ENCODE measurements at places on chromosomes 12 and 14.

- no peak for DNase-seq
These were observed 10.8 kb downstream of the GALNT9 start for GRCh38 chr12:132318618-132319033.

- no peak for DNase-seq
These were observed 627.0 kb upstream of the FBXO33 start for GRCh38 chr14:40058901-40059897.

DNA sequence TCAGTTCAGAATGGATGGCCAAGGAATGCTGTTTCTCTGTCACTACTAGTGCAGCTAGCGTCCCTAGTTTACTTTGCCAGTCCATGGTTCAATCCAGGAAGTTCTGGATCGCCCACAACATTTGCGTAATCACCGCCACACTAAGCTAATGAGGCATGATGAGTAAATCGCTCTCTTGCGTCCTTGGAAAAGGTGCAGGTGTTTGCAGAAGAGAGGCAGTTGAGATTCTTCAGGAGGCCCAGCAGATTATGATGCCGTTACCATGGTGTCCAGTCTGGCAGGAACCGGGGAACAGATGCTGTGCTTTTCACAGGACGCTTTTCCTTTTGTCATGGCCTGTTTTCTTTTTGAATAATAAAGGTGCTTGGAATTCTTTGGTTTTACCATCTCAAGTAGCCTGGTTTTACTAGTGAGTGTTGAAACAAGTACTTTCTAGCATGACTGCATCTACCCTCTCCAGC lies 9.0 kb downstream of the TPH2 start:
- peak; percentile 86 for DNase-seq

- DNase-seq: peak; percentile 29
These were observed 243.1 kb downstream of the BCAT1 start for GRCh38 chr12:24705741-24706358.

DNA sequence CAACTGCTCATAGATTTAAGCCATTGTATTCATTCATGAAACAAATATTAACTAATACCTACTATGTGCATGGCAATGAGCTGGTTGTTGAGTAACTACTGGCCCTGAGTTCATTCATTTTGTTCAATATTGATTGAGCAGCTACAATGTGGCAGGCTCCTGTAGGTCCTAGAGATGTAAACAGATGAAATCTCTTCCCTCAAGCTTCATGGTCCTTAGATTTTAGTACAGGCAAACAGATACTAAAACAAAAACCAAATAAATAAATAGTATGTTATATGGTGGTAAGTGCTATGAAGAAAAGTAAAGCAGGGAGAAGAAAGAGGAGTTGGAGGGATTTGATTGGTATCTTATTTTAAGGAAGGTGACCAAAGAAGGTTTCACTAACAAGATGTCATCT lies 77.8 kb downstream of the RERG start:
- no peak for DNase-seq

- DNase-seq: peak; percentile 95
These were observed 8.1 kb downstream of the CORO1C start for GRCh38 chr12:108722992-108723766.

GRCh38 chr14:94098326-94098992 lies 12.1 kb upstream of the IFI27 start:
- no peak for DNase-seq

DNA sequence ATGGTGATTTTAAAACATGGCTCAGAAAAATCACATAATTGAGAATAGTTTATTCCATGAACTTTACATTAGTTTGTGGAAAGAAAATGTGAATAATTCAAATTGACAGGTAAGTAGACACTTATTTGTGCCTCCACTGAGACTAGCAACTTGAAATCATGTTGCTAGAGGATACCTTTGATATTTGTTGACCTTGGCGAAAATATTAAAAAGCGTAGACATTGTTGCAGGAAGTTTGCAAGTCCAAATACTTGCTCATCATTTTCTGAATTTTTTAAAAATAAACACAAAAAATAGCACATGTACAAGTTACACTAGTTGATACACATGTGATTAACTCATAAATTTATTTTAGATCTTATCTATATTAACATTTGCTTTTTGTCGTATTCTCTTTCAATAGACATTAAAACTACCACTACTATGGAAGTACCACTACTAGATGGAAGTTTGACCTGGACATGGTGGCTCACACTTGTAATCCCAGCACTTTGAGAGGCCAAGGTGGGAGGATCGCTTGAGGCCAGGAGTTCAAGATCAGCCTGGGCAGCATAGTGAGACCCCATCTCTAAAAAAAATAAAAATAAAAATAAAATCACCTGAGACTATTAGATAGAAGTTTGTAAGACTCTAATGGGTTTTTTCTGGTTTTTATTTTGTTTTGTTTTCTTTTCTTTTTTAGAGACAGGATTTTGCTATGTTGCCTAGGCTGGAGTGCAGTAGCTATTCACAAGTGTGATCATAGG lies 24.3 kb downstream of the VEZT start:
- DNase-seq: no peak

DNA sequence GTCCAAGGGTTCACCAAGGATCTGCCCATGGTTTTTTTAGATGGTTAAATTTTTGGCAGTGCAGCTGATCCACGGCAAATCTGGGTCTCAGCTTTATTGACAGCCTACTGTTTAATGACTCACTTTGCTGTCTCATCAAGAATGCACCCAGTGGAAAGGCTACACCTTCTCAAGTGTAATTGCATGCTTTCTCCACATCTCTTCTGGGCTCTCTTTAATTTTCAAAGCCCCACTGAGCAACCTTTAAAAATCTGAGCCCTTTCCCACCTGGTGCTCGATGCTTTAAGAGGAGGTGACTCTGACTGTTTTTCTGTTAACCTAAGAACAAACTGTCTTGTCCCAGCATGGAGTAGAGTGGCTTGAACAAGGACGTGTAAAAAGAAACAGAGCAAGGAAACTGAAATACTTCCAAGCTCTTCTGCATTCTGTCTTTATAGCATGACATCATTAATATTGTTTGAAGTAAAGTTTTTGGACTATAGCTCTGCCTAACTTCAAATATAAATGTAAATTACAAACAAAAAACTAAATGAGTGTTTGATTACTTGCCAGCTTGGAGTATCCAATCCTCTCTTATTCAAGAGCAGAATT lies 214.2 kb upstream of the KRR1 start:
- peak; percentile 74 for DNase-seq

- DNase-seq: no peak
These were observed 11.8 kb upstream of the AMN1 start for GRCh38 chr12:31740628-31741027.

- DNase-seq: no peak
These were observed 43.1 kb downstream of the GPHB5 start for GRCh38 chr14:63275611-63276010.

DNA sequence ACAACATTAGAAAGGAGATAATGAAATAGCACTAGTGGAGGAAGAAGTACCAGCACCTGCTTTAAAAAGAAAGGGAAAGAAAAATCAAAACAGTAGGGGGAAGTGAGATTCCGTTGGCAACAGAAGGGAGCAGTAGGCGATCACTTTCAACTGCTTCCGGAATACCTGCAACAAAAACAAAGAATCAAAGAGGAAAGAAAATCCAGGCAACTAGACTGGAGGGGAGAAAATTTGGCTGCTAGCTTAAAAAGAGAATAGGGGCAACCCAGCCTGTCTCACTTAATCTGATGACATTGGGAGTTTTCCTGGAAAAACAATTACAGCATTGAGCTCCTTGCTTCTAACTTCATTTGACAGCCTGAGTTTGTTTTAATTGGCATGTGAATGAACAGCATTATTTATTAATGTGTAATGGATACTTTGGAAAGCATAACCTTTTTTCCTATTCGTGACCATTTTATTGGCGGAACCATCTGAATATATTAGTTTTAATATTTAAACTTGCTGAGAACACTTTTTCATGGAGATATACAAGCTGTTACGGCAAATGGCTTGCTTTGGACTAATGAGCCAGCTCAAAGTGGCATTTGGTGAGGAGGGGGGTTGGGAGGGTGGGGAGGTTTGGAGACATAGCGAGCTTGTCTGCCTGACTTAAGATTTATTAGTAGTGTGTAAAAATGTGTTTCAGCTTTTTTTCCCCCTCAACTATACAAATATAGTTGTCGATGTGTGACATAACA lies 2.5 kb upstream of the DACT1 start:
- no peak for DNase-seq

GRCh38 chr12:67651132-67651695 lies 2.7 kb downstream of the DYRK2 start:
- peak; percentile 59 for DNase-seq

DNA sequence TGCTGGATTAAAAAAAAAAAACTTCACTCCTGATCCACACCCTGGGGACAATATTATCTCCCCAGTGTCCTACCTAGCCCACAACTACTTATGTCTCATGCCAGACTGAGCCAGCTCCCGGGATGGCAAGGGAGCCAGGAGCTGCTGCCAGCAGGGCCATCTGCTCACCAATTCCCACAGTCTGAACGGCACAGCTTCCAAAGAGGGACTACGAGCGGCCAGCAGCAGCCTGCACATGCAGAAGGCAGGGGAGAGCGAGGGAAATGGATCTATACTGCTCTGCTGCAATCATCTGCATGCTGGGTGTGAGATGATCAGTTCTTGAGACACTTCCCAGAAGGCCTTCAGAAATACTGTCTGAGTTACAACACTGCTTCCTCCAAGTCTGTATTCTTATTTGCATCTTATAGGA lies 11.1 kb downstream of the SSH1 start:
- DNase-seq: no peak

- DNase-seq: no peak
These were observed 175.9 kb upstream of the CDKN3 start for GRCh38 chr14:54220704-54221431.

DNA sequence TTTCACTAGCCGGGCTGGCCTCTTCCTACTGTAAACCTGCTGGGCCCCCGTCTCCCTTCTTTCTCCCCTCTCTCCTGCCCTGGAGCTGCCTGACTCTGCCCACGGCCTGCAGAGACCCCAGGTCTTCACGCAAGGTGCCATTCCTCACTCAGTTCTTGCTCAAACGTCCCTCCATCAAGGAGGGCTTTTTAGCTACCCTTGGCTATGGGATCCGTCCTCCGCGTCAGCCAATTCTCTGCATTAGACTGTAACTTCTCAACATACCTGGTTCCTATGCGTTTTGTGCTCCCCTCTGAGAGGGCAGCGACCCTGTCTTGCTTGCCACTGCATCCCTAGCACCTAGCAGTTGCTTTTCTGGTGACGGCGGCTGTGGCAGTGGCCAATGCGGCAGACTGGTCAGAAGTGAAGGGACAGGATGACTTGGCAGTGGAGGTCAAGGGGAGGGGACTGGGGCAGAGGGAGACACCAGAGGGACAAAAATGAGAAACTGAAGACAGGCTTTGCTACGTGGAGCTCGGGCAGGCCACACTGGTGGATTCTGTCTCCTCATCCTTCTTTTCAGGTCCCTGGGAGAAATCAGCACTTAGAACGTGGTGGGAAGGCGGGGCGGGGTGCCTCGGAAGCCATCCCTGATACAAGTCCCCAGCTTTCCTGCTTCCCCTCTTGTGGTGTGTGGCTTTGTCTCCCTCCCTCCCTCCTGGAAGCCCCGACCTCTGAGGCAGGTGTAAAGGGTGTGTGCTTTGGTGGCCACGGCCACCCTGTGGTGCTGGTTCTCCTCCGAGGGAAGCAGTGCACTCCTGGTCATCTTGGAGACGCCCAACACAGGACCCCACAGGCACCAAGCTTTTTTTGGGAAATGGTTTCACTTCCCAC lies 1.8 kb downstream of the B3GNT4 start:
- DNase-seq: no peak

DNA sequence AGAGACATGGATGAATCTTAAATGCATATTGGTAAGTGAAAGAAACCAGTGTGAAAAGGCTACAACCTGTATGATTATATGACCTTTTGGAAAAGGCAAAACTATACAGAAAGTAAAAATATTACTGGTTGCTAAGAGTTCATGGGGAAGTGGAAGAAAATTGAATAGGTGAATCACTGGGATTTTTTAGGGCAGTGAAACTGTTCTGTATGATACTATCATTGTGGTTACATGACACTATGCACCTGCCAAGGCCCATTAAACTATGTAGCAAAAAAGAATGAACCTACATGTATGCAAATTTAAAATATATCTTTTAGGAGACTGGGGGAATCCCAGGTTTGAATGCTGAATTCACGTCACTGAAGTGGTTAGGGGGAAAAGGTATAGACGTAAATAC lies 12.6 kb upstream of the OR8S1 start:
- DNase-seq: no peak

Data from IMR-90 (cell line).